ENCODE measurements at places on chromosomes 16 and 17.

DNA sequence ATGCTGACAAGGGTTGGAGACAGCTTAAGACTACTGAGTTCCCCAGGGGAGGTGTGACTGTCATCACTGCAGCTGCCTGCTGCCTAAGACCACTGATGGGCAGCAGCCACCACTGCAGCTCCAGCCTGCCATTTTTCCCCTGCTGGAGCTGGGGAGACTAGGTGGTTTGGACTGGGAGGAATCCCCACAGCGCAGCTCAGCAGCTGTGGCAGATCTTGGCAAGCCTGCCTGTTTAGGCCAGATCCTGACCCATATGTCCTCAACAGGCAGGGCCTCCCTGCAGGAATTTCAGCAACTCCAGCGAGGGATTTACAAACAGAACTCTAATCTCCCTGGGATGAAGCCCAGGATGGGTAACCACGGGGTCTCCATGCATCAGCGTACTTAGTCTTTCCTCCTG lies 356.4 kb upstream of the TOM1L1 start:
- no peak for DNase-seq

- no peak for DNase-seq
Observed at GRCh38 chr16:81277541-81278080, 37.2 kb upstream of the GAN start.

DNA sequence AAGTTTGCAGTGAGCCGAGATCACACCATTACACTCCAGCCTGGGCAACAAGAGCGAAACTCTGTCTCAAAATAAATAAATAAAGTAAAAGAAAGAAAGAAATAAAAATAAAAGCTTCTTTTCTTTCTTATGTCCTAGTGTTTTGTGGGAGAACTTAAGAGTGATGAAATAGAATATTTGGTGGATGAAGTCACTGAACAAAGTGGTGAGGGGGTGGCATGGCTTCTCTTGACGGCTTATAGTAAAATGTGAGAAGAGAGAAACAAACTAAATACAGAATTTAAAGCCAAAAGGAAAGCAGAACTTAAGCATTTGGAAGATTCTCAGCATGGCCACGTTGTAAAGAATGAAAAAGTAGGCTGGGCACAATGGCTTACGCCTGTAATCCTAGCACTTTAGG lies 15.3 kb downstream of the SGF29 start:
- DNase-seq: no peak

DNA sequence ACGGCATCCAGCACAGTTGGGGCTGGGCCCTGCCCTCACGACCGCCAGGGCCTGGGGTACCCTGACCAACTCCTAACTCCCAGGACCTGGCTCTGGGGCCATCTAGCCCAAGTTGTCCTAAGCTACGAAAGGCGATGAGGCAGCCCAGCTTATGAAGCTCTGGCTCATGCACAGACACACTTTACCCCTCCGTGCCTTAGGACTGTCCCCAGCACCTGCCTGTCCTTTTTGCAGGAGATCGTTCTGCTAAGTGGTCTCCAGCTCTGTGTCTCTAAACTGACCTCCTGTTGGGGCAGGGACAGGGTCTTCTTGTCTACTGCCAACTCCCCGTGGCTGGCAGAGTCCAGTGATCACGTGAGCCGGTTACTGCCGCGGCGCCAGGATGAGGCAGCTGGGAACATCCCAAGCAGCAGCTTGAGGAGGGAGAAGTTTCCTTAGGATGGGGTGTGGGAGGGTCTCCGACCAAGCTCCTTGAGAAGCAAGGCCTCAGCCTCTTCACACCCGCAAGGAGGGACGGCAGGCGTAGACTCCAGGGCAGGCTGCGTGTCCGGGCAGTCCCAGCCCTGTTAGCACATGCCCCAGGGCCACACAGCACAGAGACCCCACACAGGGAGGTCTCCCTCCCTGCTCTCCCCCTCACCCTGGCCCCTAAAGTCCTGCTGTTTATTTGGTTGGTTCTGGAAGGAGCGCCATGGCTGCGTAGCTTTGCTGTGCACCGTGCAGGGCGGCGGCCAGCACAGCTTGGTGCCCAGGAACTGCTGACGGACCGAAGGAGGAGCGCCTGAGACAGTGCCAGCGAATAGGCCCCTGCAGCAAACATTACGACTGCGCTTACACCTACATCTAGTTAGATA lies 16.4 kb upstream of the METRNL start:
- DNase-seq: no peak

- DNase-seq: no peak
Observed at GRCh38 chr17:77707546-77707945, 251.0 kb upstream of the TNRC6C start.

- DNase-seq: no peak
Observed at GRCh38 chr16:10138881-10139280, 43.3 kb downstream of the GRIN2A start.

- DNase-seq: no peak
Observed at GRCh38 chr16:72786606-72787005, 261.3 kb downstream of the ZFHX3 start.

DNA sequence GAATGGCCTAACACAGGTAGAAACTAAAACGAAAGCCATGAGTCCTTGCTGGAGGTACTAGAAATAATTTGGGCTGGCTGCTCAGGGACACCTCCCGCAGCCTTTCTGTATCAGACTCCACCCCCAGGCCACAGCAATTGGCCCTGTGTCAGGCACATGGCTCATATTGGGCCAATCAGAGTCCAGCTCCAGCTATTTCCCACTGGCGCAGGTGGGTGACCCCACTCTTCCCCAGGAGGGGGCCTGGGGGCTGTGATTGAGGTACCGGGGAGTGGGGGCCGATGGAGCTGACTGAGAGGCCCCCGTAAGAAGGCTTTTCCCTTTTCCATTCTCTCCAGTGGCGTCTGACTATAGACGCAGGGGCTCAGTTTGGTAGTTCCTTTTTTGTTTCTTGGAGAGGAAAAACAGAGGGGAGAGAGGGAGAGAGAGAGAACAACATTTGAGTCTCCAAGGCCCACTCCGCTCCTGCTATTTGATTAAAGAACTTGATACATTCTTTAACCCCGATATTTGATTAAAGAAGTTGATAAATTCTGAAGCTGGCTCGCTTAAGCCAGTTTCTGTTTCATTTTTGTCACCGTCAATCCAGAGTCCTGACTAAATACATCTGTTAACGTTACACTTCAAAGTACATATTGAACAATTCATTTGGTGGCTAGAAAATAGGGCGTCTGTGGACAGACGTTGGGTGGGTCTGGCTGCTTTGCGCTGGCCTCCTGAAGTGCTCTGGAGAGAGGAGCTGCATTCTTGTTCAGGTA lies 26.3 kb downstream of the FOXL1 start:
- peak; percentile 7 for DNase-seq

DNA sequence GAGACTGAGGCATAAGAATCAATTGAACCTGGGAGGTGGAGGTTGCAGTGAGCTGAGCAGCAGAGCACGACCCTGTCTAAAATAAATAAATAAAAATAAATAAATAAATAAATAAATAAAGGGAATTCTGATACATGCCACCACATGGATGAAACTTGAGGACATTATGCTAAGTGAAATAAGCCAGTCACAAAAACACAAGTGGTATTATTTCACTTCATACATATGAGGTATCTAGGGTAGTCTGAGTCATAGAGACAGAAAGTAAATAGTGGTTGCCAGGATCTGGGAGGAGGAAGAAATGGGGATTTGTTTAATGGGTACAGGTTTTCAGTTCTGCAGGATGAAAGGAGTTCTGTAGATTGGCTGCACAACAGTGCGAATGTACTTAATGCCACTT lies 16.3 kb downstream of the PIPOX start:
- DNase-seq: no peak

GRCh38 chr17:27473748-27474609 lies 17.7 kb downstream of the KSR1 start:
- peak; percentile 83 for DNase-seq

GRCh38 chr16:14576532-14576931 lies 53.5 kb downstream of the PARN start:
- no peak for DNase-seq

DNA sequence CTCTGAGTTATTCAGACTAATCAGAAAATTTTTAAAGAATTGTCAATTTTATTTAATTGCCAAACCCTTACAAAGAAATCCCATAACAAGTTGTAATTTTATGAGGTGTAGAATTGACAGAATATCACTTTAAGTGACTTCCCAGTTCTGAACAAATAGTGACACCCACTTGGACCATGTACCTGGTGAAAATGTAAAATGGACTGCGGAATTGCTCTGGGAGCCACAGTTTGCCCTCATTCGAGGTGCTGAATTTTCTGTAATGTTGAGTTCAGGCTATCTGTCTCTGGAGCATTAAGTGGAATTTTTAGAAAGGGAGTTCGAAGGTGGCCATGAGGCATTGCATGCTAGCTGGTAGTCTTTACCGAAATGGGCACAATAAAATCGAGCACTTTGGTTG lies 5.1 kb downstream of the GNAO1 start:
- no peak for DNase-seq

DNA sequence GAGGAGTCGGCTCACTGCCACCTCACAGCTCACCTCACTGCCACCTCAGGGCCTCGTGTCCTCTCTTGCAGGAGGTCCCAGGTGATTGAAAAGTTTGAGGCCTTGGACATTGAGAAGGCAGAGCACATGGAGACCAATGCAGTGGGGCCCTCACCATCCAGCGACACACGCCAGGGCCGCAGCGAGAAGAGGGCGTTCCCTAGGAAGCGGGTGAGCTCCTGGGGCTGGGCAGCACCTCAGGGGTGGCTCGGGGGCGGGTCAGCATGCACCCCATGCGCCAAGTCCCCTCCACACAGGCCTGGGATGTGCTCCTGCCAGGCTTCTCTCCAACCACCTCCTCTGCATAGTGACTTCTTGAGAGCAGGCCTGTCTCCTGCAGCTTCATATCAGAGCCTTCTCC lies 63.6 kb downstream of the PLD6 start:
- DNase-seq: no peak

- DNase-seq: no peak
Observed at GRCh38 chr16:69436896-69437295, 12.5 kb downstream of the CYB5B start.

GRCh38 chr17:77942112-77942988 lies 16.2 kb upstream of the TNRC6C start:
- DNase-seq: no peak

- no peak for DNase-seq
Observed at GRCh38 chr17:72715906-72716572, 376.4 kb downstream of the SLC39A11 start.

DNA sequence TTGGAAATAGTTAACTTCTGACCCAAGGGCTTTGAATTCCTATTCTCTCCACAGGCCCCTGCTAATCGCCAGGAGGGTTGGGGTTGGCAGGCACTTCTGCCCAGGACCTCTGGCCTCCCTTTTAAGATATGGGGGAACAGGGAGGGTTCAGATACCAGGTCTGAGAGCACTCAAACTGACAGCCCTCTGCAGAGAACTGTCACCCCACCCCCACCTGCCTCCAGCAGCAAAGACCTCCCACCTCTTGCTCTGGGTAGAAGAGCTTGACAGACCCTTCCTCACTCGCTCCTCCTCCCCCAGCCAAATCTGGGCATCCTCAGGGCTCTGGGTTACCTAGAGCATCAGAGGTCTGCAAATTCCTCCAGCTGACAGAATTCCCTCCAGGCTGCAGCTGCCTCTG lies 11.6 kb downstream of the CDH3 start:
- no peak for DNase-seq

- peak; percentile 86 for DNase-seq
Observed at GRCh38 chr17:35244341-35245195, 1.7 kb downstream of the SLFN5 start.

- DNase-seq: no peak
Observed at GRCh38 chr17:33475594-33475993, 182.5 kb upstream of the ASIC2 start.

GRCh38 chr17:12406623-12407215 lies 259.0 kb upstream of the MYOCD start:
- no peak for DNase-seq

GRCh38 chr17:16258901-16259300 lies 41.9 kb downstream of the PIGL start:
- no peak for DNase-seq

DNA sequence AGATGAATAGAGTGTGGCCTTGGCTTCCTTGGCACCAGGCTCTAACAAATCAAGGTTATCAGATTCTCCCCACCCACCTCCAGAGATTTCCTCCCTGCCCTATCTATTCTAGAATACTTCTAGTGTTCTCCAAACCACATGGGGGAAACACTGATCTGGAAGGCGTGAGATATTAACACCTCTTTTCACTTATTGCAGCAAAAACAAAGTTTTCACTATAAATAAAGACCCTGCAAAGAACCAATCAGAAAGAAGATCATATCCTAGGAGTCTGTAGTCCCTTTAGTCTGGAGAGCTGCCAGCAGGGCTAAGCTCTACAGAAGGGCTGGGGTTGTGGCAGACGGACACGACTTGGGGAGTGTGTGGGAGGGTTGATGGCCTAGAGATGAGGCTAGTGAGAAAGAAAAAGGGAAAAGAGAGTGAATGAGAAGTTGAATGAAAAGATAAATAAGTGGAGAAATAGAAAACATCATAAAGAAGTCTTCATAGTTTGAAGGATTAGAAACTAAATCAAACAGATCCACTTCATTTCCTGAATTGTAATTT lies 8.6 kb upstream of the SKAP1 start:
- no peak for DNase-seq

- no peak for DNase-seq
Observed at GRCh38 chr17:14886200-14886739, 378.9 kb downstream of the PMP22 start.

DNA sequence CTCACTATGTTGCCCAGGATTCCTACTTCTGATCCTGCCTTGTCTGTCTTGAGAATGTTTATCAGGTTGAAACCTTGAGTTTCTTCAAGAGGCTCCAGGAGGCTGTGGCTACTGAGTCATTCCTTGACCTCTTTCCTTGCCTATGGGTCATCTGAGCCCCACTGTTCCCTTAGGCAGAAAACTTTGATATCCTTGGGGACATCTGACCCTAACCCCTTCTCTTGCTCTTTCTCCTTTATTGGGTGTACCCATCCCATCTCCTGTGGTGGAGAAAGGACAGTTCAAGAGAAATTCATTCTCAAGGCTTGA lies 12.5 kb downstream of the ARL4D start:
- no peak for DNase-seq

GRCh38 chr16:88375236-88375975 lies 7.4 kb upstream of the ZNF469 start:
- no peak for DNase-seq

GRCh38 chr16:85872734-85873133 lies 26.2 kb upstream of the IRF8 start:
- DNase-seq: no peak

DNA sequence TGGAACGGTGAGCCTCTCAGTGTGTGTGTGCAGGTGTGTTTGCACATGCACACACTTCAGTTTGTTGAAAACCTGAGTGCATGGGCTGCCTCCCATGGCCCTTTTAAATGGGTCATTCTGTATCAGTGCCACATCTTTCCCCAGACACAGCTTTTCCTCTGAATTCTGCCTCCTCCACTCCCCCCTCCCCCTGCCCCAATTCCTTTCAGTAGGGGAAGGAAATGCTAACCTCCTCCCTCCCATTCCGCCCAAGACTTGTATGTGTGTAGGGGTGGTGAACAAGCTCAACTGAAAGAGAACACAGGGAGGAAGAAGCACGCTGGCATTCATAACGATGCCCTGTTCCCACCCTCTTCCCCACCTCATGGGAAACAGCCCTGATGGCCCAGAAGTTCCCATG lies 34.3 kb downstream of the C17orf75 start:
- DNase-seq: no peak
